Stimulated activated CD4-positive, alpha-beta T cell treated with anti-CD3 and anti-CD28 coated beads, Interleukin-2, amount 100 ng/mL, for 4 hours (primary cell): ENCODE measurements at places on chromosomes 7 and 10.

- no peak for DNase-seq
These were observed 563.7 kb downstream of the GRM8 start for GRCh38 chr7:126689037-126689436.

GRCh38 chr7:143884969-143885559 lies 16.9 kb downstream of the TCAF1 start:
- no peak for DNase-seq

- DNase-seq: no peak
These were observed 239.1 kb upstream of the AUTS2 start for GRCh38 chr7:69359003-69359700.

GRCh38 chr10:117535298-117536071 lies 7.1 kb upstream of the EMX2 start:
- DNase-seq: no peak

GRCh38 chr7:98569691-98570337 lies 47.3 kb upstream of the NPTX2 start:
- no peak for DNase-seq
